ENCODE measurements at places on chromosomes 11 and 22. TPM values are rescaled to one million over a fixed set of nuclear protein-coding genes. Genes with fewer than 3 reads are reported as not detected.

ADAMTS15 gene
- 0.05 TPM for total RNA-seq

HBG2 gene
- total RNA-seq = not detected

RFPL2 gene
- total RNA-seq = not detected

ST13 gene
- total RNA-seq = 135 TPM

CD3E gene
- not detected for total RNA-seq

PATE2 gene
- total RNA-seq = not detected

CCDC87 gene
- not detected for total RNA-seq

SLC15A3 gene
- total RNA-seq = 35.7 TPM

DGCR6L gene
- 71.7 TPM for total RNA-seq

CYP2D6 gene
- not detected for total RNA-seq

INSC gene
- 0.20 TPM for total RNA-seq

APOBEC3A gene
- not detected for total RNA-seq

B4GALNT4 gene
- 0.05 TPM for total RNA-seq

CDC42EP2 gene
- total RNA-seq = 40.8 TPM

OLFML1 gene
- total RNA-seq = not detected

MAPK8IP2 gene
- 0.07 TPM for total RNA-seq

CCDC73 gene
- not detected for total RNA-seq

SEPTIN5 gene
- 8.7 TPM for total RNA-seq

OR52I1 gene
- total RNA-seq = not detected

SUSD2 gene
- 0.15 TPM for total RNA-seq

MUC2 gene
- total RNA-seq = not detected

DTX4 gene
- total RNA-seq = 1.1 TPM

IL17REL gene
- under 0.01 TPM for total RNA-seq

KRTAP5-7 gene
- total RNA-seq = not detected

ARCN1 gene
- total RNA-seq = 129 TPM

ACCS gene
- 2.5 TPM for total RNA-seq

DNAJB7 gene
- total RNA-seq = not detected

IFITM10 gene
- 0.20 TPM for total RNA-seq

ZP1 gene
- total RNA-seq = not detected

MS4A8 gene
- not detected for total RNA-seq

CLTCL1 gene
- total RNA-seq = 2.4 TPM

SLC22A6 gene
- not detected for total RNA-seq

SPDYC gene
- total RNA-seq = not detected

MUC6 gene
- total RNA-seq = not detected

DEUP1 gene
- total RNA-seq = not detected

YPEL4 gene
- total RNA-seq = 0.25 TPM

ACTN3 gene
- not detected for total RNA-seq

CALCA gene
- not detected for total RNA-seq

BCO2 gene
- 0.40 TPM for total RNA-seq

SORL1 gene
- total RNA-seq = 0.07 TPM

MYO7A gene
- total RNA-seq = 0.69 TPM

OR2AG1 gene
- total RNA-seq = not detected

ME3 gene
- total RNA-seq = 47.7 TPM

PVALB gene
- not detected for total RNA-seq

PPP1R14B gene
- total RNA-seq = 445 TPM

MFRP gene
- 0.07 TPM for total RNA-seq

MYOD1 gene
- not detected for total RNA-seq

APOL5 gene
- not detected for total RNA-seq

SEC14L3 gene
- total RNA-seq = not detected

SLCO2B1 gene
- 0.15 TPM for total RNA-seq

EMSY gene
- total RNA-seq = 25.9 TPM

MOGAT2 gene
- not detected for total RNA-seq

P2RY6 gene
- 0.44 TPM for total RNA-seq

TMPRSS13 gene
- total RNA-seq = not detected

TPBGL gene
- total RNA-seq = not detected

C11orf91 gene
- total RNA-seq = not detected

C11orf97 gene
- total RNA-seq = not detected
